ENCODE measurements at places on chromosomes 11 and 22.

DNA sequence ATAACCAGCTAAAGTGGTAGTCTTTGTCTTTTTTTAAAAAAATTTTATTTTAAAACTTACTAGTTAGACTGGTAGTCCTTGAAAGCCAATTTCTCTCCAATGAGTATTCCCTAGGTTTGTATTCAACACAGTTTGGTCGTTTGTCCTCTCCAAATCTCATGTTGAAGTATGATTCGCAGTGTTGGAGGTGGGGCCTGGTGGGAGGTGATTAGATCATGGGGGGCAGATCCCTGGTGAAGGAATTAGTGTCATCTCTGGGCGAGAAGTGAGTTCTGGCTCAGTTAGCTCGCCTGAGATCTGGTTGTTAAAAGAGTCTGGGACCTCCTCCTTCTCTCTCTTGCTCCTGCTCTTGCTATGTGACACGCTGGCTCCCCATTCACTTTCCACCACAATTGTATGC lies 18.0 kb downstream of the FLI1 start:
- DNase-seq = no peak

- no peak for DNase-seq
Measured at GRCh38 chr11:86990515-86990914, 35.3 kb upstream of the FZD4 start.

DNA sequence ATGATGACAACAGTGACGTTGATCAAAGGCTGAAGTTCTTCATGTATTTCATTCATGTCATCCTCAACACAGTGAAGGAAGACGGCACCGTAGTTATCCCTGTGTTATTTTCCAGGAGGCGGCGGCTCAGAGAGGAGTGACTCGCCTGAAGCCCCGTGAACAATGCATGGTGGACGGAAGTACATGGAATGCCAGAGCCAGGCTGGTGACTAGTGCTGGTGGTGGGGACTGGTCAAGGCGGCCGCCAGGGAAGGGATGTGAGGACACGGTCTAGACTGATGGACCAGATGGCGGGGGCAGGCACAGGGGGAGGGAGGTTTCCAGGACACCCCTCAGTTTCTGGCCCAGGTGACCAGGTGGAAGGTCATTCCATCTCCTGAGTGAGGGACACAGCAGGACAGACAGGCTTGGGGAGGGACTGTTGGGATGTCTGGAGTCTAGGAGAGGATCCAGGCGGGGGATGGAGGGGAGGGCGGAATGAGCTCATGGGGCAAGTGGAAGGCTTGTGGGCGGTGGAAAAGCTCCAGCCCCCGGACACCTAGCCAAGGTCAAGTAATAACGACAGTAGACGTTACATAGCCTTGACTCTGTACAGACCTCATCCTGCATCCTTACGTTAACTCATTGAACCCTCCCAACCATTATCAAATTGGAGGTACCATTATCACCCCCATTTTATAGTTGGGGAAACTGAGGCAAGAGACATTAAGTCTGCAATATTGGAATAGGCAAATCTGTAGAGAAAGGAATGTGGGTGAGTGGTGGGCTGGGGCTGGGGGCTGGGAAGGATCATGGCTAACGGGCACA lies 16.0 kb upstream of the PICK1 start:
- DNase-seq = no peak

DNA sequence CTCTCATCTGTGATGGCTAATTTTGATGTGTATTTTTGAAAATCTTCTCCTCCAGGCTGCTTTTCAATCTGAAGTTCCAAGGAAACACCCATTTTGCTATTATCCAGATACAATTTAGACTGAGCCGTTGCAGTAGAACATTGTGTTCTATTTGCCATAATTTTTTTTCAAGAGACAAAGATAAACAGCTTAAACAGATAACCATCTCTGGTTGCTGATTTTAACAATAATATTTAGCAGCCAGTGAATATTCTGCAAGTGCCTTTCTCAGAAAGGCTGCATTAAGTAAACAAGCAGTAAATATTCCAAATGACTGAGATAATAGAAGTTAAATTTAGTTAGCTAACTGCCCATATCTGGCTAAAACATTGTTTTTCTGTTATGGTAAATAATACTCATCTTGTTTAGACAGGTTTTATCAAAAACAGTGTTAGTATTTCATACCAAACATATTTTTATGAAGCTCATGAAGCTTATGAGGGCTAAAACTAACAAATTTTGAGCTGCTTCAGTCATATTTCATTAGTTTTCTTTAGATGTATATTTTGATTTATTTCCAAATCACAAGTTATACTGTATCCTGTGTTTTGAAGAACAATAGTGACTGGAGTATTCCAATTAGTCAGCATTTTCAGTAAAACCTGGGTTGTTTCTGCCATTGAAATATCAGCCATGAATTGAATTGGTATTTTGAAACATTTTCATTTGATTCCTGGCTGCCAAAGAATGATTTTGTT lies 206.7 kb downstream of the SBF2 start:
- DNase-seq = no peak

GRCh38 chr11:37788141-37788877 lies 1190.3 kb upstream of the RAG2 start:
- no peak for DNase-seq

DNA sequence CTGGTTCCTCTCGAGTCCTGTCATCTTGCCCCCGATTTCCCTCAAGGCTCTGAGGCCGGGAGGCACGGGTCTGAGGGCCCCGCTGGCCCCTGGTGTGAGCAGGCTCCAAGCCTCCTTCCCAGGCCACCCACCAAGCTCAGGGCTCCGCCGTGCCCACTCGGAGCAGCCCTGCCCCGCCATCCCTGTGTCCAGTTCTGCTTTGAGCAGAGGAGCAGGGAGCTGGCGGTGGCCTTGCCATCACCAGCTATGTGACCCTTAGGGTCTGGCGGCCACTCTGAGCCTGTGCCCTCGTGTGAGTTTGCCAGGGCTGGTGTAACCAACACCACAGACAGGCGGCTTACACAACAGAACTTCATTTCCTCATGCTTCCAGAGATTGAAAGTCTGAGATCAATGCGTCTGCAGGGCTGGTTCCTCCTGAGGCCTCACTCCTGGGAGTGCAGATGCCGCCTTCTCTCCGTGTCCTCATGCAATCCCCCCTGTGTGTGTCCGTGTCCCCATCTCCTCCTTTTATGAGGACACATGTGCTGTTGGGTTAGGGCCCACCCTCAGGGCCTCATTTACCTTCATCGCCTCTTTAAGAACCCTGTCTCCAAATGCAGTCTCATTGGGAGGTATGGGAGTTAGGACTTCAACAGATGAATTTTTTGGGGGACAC lies 36.5 kb upstream of the CELSR1 start:
- DNase-seq = no peak

DNA sequence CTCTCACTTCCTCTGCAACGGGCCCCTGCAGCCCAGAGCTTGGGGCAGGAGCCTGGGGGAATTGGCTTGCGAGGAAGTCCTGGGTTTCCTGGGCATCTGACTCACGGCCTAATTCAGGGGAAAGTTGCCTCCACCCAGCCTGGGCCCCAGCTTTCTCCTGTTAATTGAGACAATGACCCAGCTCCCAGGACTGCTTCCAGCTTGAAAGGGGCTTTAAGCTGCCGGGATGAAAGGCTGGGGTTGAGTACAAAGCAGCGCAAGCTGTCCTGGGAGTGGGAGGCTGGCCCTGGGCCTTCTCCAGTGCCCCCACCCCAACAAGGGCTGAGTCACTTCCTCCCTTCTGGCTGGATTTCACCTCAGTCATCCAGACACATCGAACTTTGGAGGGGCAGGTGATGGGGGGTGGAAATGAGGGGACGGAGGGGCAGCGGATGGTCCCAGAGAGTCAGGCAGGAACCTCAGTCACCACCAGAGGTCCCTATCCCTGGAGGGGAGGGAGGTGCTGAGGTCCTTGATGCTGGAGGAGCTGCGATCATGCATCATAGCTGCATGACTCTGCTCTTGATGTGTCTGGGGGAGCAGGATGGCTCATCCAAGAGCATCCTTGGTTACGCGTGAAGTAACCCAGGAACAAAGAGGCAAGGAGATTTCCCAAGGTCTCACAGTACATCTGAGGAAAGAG lies 30.1 kb upstream of the OAF start:
- no peak for DNase-seq

- no peak for DNase-seq
Measured at GRCh38 chr11:68377389-68377795, 65.0 kb downstream of the LRP5 start.

DNA sequence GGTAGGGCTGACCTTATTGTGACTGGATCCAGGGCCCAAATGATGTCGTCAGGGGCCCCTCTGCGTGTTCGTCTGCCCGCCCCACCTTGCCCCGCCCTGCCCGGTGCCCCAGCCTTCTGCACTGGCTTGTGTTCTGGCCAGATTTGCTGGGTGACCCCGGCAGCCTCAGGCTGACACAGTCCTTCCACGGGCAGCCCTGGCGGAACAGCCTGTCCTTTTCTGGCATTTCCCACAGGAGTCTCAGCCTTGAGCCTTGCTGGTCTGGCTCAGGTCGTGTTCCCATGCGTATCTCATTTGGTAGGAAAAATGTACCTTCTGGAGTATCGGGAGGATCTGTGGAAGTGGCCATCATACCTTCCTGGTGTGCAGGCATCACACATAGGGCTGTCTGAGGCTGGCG lies 31.0 kb downstream of the IGHMBP2 start:
- DNase-seq = no peak

- DNase-seq = no peak
Measured at GRCh38 chr11:43930868-43931716, 11.3 kb upstream of the C11orf96 start.

DNA sequence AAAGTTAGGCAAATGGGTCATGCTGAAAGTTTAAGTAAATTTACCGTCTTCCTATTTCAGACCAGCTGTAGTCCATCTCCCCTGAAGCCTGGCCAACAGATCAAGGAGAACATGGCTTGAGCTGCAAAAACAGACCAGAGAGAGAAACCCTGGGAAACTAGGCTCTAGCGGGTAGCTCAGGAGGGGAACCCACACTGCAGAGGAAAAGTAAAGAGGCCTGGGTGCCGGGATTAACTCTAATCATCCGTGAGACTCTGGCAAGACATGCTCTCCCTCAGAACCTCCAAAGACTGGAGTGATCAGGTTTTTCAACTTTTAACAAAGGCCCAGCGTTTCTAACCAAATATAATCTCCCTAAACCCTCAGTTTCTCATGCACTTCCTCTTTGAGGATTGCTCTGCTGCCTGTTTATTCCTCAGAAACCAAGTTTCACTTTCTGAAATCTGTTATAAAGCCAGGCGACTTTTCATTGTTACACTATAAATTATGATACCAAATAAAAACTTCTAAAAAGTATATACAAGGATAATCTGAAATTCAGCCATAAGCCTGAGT lies 67.5 kb downstream of the GAB2 start:
- no peak for DNase-seq

DNA sequence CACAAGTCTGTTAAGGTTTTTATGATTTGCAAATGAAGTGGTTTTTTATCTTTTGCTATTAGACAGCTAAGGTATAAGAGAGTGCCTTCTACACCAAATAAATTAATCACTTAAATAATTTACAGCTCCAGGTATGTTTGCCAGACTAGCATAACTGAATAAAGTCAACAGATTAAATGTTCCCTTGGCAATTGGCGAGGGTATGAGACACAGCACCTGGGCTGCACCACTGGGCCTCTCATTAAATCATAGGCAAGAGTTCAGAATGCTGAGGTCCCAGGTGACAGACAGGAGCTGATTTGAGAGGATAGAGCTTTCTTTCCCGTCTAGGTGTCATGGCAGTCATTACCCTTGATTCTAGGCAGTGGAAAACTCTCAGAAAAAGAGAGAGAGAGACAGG lies 62.6 kb upstream of the WT1 start:
- no peak for DNase-seq

DNA sequence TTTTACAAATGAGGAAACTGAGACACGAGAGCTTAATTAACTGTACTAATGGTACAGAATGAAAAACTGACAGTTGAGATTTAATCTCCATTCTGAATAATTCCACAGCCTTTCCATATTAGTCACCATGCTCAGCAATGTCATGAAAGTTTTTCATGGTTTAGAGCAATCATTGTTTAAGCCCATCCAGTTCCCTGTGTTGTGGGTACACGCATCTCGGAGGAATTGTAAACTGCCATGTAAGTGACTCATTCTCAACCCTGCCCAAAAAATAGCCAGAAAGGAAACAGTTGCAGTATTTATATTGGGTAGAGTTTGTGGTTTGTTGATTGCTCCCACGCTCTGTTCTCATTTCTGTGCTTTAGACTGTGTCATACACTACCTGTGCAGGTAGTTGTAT lies 1790.8 kb downstream of the LRRC4C start:
- DNase-seq = no peak

GRCh38 chr11:26677566-26677965 lies 44.3 kb downstream of the SLC5A12 start:
- no peak for DNase-seq

GRCh38 chr11:122198291-122198983 lies 82.4 kb upstream of the BLID start:
- DNase-seq = no peak

GRCh38 chr11:20310137-20310536 lies 53.4 kb upstream of the HTATIP2 start:
- DNase-seq = no peak

- no peak for DNase-seq
Measured at GRCh38 chr11:107791343-107792048, 67.1 kb downstream of the SLC35F2 start.

GRCh38 chr11:68442433-68442832 lies 18.1 kb upstream of the PPP6R3 start:
- no peak for DNase-seq

DNA sequence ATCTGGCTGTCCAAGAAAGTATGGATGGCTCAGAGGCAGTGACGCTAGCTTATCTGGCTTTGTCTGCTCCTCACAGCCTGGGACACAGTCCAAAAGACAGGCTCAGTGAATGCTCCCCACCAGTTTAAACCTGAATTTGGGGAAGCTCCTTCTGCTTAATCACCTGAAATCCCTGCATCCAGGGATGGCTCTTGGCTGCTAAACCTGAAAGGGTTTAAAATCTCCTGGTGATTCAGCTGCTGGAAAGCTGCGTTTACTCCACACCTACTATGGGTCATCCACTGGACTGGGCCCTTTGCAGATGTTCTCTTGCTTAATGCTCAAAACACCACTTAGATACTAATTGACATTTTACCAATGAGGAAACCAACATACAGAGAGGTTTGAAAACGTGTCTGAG lies 302.0 kb upstream of the NARS2 start:
- DNase-seq = no peak

DNA sequence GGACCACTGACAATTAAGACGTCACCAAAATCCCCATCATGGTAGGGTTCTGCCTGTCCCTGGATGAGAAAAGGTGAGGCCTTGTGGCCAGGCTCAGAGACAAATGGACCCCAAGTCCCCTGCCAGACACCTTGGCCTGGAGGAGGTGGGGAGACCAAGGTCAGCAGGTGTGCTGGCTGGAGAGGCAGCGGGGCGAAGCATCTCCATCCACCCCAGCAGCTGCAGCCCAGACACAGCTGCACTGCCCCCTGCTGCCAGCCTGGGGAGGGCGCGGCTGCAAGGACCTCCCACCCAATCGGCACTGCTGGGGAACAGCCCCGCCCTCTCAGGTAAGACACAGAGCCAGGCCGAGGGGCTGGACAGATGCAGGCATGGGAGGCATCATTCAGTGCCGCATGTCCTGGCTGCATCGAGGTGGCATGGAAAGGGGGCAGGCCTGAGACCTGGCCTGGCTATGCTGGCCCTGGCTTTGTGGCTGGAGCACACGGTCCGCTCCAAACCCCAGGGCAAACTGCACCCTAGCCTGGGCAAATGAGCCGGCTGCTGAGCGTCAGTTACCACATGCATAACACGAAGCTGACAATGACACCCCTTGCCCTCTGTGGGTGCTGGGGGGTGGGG lies 12.2 kb upstream of the MFNG start:
- peak; percentile 64 for DNase-seq

GRCh38 chr11:66363805-66364535 lies 7.6 kb downstream of the SLC29A2 start:
- DNase-seq = peak; percentile 62

GRCh38 chr11:37390576-37391083 lies 792.6 kb upstream of the RAG2 start:
- DNase-seq = no peak
